ENCODE measurements at places on chromosomes 3 and 15. TPM values are rescaled to one million over a fixed set of nuclear protein-coding genes. Genes with fewer than 3 reads are reported as not detected.

Gene GOLGA8O
- 0.21 TPM for total RNA-seq

Gene TIMP4
- total RNA-seq = 10.8 TPM

Gene RHCG
- 41.2 TPM for total RNA-seq

Gene PGBD4
- 1.8 TPM for total RNA-seq

Gene CPLX3
- 0.07 TPM for total RNA-seq

Gene TRIM71
- total RNA-seq = not detected

Gene MYH15
- total RNA-seq = 0.16 TPM

Gene MCF2L2
- 0.75 TPM for total RNA-seq

Gene JMJD7
- total RNA-seq = 2.8 TPM

Gene HIGD1A
- 48.4 TPM for total RNA-seq

Gene CBLB
- total RNA-seq = 14.3 TPM

Gene CEP152
- total RNA-seq = 4.4 TPM

Gene RAB43
- 5.4 TPM for total RNA-seq

Gene FAM240A
- total RNA-seq = not detected

Gene SCN11A
- total RNA-seq = not detected

Gene DUOXA2
- not detected for total RNA-seq

Gene DHX36
- total RNA-seq = 59.6 TPM

Gene SLC38A3
- total RNA-seq = 0.20 TPM

Gene MESP1
- total RNA-seq = 1.1 TPM

Gene PCSK6
- total RNA-seq = 11.6 TPM

Gene ST3GAL6
- 1.9 TPM for total RNA-seq

Gene EPHB1
- total RNA-seq = 0.06 TPM

Gene SERPINI1
- 2.8 TPM for total RNA-seq

Gene MB21D2
- 5.0 TPM for total RNA-seq

Gene ATOSA
- total RNA-seq = 9.8 TPM

Gene TMOD2
- 2.0 TPM for total RNA-seq

Gene CPB1
- total RNA-seq = not detected

Gene MLF1
- 22.0 TPM for total RNA-seq

Gene RTP4
- total RNA-seq = not detected

Gene CHRNA7
- 3.1 TPM for total RNA-seq

Gene PPM1L
- total RNA-seq = 0.20 TPM

Gene MRPL46
- total RNA-seq = 64.0 TPM

Gene FES
- 0.79 TPM for total RNA-seq

Gene TMC3
- not detected for total RNA-seq

Gene ALG1L2
- total RNA-seq = not detected

Gene HEG1
- 6.8 TPM for total RNA-seq

Gene KCNMB3
- 2.1 TPM for total RNA-seq

Gene FGD5
- not detected for total RNA-seq

Gene MOBP
- total RNA-seq = not detected

Gene TM4SF18
- 39.5 TPM for total RNA-seq

Gene SLC27A2
- 42.0 TPM for total RNA-seq

Gene PLCH1
- total RNA-seq = 0.94 TPM

Gene DNAH1
- 0.89 TPM for total RNA-seq

Gene FBXO40
- total RNA-seq = not detected

Gene PRR20G
- total RNA-seq = 0.54 TPM

Gene CCDC39
- total RNA-seq = not detected

Gene ANKRD34C
- total RNA-seq = not detected

Gene IGF2BP2
- 11.6 TPM for total RNA-seq

Gene LRRC58
- total RNA-seq = 13.1 TPM

Gene MYZAP
- 0.74 TPM for total RNA-seq

Gene PPCDC
- 19.3 TPM for total RNA-seq

Gene RFC4
- total RNA-seq = 45.6 TPM

Gene HERC2
- total RNA-seq = 51.0 TPM

Gene TMEM40
- total RNA-seq = 0.81 TPM

Gene ACTRT3
- 2.9 TPM for total RNA-seq

Gene CHRD
- total RNA-seq = 0.15 TPM

Gene SLC22A14
- total RNA-seq = not detected

Data from A549 treated with ZK216348 at 1 μM for 4 hours (cell line).